ENCODE measurements at places on chromosomes 11 and 22.

DNA sequence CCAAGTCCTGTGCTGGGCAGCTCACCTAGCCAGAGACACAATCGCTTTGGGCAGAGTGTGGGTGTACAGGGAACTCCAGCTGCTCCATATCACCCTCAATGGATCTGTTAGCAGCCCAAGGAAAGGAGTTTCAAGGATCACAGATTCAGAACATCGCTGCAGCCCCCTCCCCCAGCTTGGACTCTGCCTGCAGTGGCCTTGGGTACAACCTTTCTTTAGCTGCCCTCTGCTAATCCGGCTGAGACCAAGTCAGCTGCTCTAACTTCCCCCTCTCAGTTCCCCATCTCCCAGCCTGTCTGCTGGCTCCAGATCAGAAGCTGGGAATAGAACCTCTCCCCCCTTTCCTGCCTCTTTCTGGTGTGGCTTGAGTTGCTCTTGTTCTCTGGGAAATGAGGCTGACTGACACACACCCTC is 1.3 kb downstream of the TMEM86A start:
- DNase-seq, result peak; percentile 22

GRCh38 chr22:29048822-29049654 is 12.6 kb downstream of the C22orf31 start:
- DNase-seq, result no peak

DNA sequence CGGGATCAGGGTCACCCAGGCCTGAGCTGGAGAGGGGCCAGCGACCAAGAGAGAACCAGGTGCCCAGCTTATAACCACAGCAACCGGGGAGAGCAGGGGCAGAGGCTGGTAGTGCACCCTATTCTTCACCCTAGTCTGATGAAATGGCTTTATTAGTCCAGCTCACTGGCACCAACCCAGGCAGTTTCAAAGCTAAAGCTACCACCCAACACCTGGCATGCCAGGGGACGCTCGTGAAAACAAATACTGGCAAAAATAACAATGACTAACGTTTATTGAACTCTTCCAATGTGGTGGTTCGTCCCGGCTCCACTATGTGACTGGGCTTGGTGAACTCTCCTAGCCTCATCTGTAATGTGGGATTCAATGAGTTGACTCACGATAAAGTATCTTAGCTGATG is 30.6 kb downstream of the SCGB1A1 start:
- DNase-seq, result peak; percentile 24

DNA sequence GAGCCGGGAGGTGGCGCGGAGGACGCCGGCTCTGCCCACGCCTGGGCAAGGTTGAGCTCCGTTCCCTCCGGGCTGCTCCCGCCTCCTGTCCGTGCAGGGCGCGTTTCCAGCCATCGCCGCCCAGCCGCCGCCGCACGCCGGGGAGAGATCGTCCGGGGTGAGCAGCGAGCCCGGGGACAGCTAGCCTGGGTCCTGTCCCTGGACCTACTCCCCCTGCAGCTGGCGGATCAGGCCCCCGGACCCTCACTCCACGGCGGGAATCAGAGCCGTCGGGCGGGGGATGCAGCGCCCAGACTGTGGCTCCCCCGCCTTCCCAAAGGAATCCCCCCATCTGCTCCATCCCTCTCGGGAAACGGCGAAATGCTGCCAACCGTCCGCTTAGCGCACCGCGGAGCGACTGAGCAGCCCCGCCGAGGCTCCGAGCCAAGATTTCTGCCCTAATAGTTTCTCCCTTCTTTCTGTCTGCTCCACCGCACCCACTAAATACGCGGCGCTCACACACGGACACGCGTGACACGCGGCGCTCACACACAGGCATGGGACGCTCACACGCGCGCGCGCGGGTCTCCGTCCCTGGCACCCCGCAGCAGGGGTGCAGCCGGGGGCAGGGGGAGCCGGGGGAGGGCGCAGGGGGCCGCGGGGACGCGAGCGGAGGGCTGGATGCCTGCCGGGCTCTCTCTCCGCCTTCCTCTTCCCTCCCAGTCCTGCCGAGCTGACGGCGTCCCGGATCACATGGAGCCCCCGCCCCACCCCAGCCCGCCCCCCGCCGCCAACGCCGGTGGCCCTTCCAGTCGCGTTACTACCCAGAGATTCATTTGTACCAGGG is at the start of gene KCNJ5:
Gene KCNJ5, plus strand, starts transcription at position 814 of the 826 bp plus-strand sequence. CDS start 19,918 bp downstream, outside the sequence.
- DNase-seq, result peak; percentile 75

- DNase-seq, result no peak
Measured at GRCh38 chr11:531919-532526, 3.4 kb downstream of the HRAS start.

- DNase-seq, result no peak
Measured at GRCh38 chr11:43397251-43397650, 38.5 kb downstream of the TTC17 start.

DNA sequence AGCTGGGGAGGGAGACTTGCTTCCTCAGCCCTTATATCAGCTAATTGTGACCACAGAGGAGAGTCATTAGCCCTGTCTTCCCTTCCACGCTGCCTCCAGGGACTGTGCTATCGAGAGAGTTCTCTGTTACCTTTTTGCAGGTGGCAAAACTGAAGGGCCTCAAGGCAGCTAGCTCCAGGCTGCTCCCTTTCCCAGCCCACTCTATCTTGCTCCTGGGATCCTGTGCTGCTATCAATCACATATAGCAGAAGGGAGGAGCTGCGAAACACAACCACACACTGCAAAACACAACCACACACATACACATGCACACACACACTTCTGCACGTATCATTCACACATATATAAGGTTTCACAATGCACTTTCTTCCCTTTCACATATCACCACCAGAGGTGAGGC is 205.3 kb upstream of the MTNR1B start:
- DNase-seq, result no peak

DNA sequence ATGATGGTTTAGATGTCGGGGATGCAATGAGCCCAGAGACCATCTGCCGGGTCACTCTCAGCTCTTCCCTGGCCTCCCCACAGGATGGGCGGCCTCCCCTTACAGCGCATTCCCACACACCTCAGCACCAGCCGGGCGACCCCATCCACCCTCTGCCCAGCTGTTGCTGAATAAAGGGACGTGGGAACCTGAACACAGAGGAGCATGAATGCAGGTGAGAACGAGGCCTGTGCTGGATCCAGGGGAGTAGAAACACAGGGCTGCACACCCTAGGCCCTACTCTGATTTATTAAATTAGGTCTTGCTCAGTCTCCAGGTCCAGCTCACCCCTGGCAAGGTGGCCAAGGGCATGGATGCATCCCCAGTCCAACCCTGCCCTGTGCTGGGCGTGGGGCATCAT is 180.5 kb downstream of the CTTN start:
- no peak for DNase-seq

DNA sequence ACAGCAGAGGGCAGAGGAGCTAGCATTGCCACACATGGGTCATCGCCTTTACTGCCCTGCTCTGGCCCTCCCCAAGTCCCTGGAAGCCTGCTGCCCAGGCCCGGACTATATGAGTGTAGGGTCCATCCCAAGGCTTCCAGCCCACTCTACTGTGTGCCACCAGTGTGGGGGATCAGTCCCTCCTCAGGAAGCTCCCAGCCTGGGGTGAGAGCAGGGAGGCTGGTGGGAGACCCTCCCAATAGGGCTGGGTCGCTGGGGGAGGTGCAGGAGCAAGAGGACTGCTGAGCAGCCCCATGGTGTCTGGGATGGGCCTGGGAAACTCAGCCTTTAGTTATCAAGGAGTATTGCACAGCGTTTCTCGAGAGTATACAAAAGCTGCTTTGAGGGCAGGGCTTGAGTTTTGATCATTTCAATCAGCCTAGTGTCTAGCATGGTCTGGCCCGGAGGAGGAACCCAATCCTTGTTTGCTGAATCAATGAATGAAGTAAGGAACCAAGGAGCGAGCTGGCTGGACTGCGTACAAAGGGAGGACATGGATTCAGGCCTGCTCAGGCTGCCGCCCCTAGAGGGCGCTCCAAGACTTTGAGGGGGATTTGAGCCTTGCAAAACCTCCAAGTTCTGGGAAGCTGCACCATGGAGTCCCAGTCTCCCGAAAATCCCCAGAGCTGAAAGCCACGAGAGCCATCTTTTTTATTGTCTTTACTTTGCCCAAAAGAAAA is 89.0 kb upstream of the PARVA start:
- peak; percentile 91 for DNase-seq

- peak; percentile 15 for DNase-seq
Measured at GRCh38 chr11:26715133-26715532, 6.7 kb downstream of the SLC5A12 start.

DNA sequence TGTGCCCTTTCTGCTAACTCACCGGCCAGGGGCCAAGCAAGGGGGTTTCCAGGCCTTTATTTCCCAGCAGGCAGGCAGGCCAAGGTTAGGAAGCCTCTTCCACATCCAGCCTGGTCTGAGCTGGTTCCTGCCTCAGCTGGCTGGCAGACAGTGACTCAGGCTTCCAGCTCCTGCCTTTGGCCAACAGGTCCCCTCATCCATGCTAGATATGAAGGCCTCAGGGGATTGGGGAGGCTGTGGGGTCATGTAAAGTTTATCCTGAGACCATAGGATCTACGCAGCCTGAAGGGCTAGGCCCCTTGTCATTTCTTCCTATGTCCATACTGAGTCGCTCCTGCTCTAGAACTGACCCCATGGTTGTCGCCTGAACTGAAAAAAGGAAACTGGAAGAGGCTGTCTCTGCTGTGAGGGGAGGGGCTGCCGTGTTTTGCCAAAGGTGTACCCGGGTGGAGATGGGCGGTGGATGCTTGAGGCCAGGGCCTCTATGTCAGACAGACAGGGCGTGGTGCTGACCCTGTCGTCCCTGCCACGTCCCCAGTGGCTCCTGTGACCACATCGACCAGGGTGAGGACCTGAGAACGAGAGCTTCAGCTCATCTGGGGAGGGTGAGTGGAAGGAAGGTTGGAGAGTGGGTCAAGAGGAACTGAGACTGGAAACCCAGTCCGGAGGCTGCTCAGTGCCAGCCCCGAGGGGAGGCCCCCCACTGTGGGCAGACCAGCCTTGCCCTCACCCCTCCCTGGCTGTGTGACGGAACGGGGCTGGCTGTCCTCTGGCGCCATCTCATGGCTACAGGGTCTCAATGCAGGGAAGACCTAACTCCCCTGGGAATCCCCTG is 17.0 kb downstream of the P2RY6 start:
- DNase-seq, result peak; percentile 87

GRCh38 chr11:13336246-13336878 is 58.8 kb downstream of the BMAL1 start:
- no peak for DNase-seq

DNA sequence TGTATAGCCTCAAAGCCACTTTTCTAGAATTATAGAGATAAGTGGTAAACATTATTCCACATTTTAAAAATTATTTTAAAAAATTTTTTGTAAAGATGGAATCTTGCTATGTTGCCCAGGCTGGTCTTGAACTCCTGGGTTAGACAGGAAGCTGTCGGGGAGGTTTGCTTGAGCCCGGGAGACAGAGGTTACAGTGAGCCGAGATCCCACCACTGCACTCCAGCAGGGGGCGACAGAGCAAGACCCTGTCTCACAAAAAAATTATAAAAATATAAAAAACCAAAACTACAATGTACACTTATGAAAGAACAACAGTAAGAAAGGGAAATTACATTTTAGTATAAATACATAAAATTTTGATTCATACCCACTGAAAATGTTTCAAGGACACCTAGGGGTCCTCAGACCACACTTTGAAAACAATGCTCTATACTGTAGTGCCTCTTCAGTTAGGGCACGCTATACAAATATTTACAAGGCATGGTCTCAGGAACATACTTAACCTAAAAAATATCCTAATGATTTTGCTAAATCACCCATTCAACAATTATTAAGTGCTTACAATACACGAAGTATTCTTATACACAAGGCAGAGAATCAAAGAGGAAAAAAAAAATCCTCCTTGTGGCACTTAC is 111.2 kb downstream of the MRTFA start:
- DNase-seq, result peak; percentile 42

- peak; percentile 8 for DNase-seq
Measured at GRCh38 chr11:35237351-35237750, 98.4 kb downstream of the CD44 start.

- DNase-seq, result no peak
Measured at GRCh38 chr11:121780971-121781370, 328.2 kb upstream of the SORL1-AS1 start.

DNA sequence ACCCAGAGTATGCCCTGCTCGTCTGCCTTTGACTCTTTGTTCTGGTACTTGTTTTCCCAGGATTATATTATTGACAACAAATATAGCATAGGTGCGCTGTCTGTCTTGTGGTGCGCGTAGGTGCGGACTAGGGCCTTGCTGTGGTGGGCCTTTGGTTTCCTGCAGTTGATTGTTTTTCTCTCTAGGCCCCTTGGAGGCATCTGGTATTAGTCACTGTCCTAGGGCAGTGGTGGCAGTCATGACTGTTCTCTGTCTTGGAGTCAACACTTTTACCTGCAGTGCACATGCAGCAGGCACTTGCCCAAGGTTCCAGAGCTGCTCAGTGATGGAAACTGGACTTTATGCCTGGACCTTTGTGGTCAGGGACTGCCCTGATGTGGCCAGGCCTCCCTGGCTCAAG is 18.6 kb downstream of the PPP6R2 start:
- no peak for DNase-seq

GRCh38 chr11:15769203-15769602 is 587.1 kb downstream of the SOX6 start:
- DNase-seq, result peak; percentile 63

DNA sequence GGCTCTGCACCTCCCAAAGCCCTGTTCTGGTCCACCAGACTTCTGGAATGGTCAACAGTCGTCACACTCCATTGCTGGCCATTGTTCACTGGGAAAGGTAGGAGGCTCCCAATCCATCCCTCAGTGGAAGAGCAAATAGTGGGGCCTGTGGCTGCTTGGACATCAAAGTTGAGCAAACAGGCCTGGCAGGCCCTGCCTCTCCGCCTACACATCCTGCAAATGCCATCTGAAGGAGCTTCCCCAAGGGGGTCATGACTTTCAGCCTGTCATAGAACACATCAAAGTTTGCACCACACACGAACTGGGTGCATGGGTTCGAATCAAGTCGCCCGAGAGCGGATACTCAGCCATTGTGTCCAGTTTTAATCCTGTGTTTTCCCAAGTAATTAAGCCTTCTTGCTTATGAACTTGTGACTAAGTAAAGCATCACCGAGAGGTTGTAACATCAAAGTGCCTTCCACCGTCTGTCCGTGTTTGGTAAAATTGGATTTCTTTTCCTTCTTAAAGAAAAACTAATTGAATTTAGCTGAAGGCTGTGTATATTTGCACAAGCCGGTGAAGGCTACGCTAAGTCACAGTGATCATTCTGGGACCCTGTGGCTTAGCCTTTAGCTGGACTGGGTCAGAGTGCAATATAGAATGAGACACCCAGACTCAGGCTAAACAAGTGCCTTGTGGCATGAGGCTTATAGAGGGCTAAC is 36.1 kb downstream of the CLPB start:
- DNase-seq, result peak; percentile 96

- DNase-seq, result no peak
Measured at GRCh38 chr11:33515347-33515746, 185.3 kb downstream of the C11orf91 start.

GRCh38 chr11:28679795-28680468 is 571.7 kb downstream of the METTL15 start:
- no peak for DNase-seq

- DNase-seq, result no peak
Measured at GRCh38 chr22:30386608-30386959, 627 bp downstream of the RNF215 start.

DNA sequence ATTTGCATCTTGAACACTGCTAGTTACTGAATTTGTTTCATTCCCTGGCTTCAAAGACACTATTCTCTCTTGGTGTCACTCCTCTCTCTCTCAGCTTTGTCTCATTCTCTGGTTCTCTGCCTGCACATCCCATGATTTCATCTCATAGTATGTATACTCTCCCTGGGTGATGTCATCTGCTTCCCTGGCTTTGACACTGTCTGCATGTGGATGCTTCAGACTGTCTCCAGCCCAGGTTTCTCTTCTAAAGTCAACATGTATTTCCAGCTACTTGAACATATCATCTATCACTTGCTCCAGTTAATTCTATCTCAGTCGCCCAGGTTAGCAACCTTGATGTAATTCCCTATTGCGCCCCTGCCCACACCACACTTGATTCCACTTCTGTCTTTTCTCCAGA is 9.3 kb upstream of the ACAT1 start:
- peak; percentile 96 for DNase-seq

Data from DMS53 (cell line).